ENCODE measurements at places on chromosomes 11 and 22.

- DNase-seq: no peak
Observed at GRCh38 chr11:107683061-107683460, 28.8 kb downstream of the SLN start.

- no peak for DNase-seq
Observed at GRCh38 chr11:130510407-130511006, 62.1 kb downstream of the ADAMTS15 start.

- no peak for DNase-seq
Observed at GRCh38 chr11:10762913-10763421, 11.9 kb downstream of the CTR9 start.

DNA sequence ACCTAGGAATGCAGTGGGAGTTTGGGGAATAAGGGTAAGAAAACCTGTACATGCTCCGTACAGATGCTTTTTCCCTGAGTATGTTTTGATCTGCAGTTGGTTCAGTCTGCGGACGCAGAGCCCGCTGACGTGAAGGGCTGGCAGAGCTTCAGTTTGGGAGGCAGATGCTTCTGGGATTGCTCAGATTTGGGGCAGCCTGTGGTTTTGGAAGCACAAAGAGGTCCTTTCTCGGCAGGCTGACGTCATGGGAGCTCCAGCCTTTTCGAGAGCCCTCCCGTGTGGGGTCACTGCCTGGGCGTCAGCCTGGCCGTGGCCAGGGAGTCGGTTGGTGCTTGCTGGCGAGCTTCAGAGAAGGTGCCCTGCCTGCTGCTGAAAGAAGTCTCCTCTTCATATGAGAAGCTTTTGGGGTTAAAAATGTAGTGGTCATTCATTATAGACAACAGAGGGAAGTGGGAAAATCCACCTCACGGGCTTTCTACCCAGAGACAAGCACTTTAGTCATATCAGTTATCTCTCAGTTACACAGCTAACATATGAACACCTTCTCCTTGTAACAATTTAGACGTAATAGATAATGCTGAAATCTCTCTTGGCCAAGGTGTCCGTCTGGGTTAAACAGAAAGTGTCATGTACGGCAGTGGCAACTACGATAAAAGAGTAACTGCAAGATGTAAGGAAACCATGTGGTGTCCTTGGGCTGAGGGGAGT, 26.8 kb downstream of the TPCN2 start:
- DNase-seq: no peak

DNA sequence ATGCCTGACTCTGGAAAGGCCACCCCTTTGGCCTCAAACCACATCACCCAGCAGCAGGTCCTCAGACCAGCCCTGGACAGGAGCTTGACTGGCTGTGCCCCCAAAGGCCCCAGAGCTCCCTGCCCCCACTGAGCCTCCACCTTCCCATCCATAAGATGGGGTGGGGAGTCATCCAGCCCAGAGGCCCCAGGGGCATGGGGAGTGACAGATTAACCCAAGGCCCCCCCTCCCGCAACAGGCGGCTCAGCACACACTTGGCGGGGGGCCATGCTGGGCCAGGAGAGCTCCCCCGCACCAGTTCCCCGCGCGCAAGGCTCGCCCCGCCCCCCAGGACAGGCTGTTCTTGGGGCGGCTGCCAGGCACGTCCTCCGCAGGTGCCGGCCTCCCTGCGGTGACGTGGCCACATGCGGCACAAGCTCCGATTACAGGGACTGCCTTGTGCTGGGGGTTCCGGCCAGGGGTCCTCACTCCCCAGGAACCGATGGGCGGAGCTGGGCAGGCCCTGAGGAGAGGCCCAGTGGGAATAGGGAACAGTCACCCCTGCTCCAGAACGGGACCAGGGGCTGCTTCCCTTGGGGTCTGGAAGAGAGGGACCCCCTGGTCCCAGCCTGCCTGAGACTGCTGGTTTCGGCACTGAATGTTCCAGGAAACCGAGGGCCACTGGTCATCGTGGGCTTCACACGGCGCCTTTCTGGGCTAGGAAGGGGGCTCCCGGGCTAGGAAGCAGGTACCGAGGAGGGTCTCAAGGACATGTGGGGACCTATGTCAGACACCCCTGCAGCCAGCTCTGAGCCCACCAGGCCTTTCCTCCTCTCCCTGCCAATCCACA, 5.1 kb upstream of the CDKN1C start:
- no peak for DNase-seq

- no peak for DNase-seq
Observed at GRCh38 chr22:35614404-35614803, 2.7 kb downstream of the MB start.

- no peak for DNase-seq
Observed at GRCh38 chr22:44876921-44877320, 124.5 kb downstream of the ARHGAP8 start.

GRCh38 chr11:79393362-79394043, 47.3 kb downstream of the TENM4 start:
- DNase-seq: no peak

DNA sequence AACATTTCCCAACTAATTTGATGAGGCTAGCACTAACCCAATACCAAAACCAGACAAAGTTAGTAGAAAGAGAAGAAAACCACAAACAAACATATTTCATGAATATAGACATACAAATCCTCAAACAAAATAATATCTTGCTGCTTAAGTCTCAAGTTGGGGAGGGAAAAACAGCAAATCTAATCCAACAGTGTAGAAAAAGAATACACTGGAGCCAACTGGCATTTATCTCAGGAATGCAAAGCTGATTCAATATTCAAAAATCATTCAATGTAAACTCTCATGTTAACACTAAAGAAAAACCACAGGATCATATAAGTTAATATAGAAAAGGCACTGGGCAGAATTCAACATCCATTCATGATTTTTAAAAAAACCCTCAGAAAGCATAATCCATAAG, 18.2 kb downstream of the GNB1L start:
- no peak for DNase-seq

DNA sequence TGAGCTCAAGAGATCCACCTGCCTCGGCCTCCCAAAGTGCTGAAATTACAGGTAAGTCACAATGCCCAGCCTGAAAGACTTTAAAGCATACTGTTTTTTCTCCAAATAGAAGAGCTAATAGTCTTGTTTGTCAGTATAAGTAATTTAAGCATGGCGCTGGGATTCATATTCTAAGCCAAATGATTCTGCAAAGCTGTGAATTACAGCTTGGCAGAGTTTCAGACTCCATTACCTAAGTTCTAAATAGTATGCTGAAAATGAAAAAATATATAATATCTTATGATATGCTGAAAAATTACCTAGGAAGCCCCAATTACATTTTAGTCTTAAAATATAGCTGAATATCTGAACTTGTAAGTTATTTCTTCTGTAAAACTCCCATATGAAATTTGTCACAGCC, 39.3 kb downstream of the MRE11 start:
- DNase-seq: no peak

- DNase-seq: no peak
Observed at GRCh38 chr11:29319210-29319609, 697.6 kb downstream of the KCNA4 start.

- no peak for DNase-seq
Observed at GRCh38 chr22:17476838-17477237, 86.5 kb upstream of the SLC25A18 start.

DNA sequence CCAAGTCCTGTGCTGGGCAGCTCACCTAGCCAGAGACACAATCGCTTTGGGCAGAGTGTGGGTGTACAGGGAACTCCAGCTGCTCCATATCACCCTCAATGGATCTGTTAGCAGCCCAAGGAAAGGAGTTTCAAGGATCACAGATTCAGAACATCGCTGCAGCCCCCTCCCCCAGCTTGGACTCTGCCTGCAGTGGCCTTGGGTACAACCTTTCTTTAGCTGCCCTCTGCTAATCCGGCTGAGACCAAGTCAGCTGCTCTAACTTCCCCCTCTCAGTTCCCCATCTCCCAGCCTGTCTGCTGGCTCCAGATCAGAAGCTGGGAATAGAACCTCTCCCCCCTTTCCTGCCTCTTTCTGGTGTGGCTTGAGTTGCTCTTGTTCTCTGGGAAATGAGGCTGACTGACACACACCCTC, 1.3 kb downstream of the TMEM86A start:
- no peak for DNase-seq

GRCh38 chr11:64880240-64881001, 2.0 kb upstream of the EHD1 start:
- no peak for DNase-seq

GRCh38 chr11:1194977-1195681, 27.7 kb upstream of the MUC5B start:
- DNase-seq: no peak

- DNase-seq: no peak
Observed at GRCh38 chr11:132111838-132112237, 741.4 kb downstream of the NTM start.

GRCh38 chr11:87819151-87819550, 356.1 kb downstream of the RAB38 start:
- DNase-seq: no peak

DNA sequence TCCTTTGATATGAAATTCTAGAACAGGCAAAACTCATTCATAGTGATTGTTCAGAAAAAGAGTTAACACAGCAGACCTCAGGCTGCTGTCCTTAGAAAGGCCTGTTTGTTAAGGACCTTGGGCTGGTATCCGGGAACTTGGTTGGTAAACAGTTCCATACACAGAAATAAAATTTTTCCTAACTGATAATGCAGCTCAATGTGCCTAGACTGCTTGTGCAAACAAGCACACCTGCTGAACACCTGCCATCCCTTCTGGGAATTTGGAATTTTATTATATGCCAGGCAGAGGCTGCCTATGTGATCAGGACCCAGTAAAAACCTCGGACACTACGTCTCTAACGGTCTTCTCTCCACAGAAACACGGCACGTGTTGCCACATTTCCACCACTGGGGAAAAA, 11.5 kb downstream of the THAP12 start:
- DNase-seq: no peak

GRCh38 chr11:61963282-61964057, 4.0 kb downstream of the FTH1 start:
- no peak for DNase-seq

DNA sequence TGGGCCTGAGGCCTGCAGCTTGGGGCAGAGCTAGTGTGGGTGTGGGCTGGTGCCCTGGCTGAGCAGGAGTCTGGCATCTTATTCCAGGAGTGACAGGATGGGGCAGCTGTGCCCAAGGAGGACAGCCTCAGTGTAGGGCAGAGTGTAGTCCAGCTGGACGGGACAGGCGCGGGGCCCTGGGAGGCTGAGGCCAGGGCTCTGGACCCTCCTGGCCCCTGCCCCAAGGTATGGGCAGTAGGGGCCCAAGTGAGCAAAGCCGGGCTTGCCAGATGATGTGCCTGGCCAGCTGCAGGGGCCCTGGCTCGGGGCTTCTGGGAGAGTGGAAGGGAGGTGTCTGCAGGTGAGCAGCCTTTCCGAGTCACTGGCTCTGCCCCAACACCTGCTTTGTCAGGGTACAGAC, 1190.9 kb downstream of the BRD1 start:
- DNase-seq: no peak

DNA sequence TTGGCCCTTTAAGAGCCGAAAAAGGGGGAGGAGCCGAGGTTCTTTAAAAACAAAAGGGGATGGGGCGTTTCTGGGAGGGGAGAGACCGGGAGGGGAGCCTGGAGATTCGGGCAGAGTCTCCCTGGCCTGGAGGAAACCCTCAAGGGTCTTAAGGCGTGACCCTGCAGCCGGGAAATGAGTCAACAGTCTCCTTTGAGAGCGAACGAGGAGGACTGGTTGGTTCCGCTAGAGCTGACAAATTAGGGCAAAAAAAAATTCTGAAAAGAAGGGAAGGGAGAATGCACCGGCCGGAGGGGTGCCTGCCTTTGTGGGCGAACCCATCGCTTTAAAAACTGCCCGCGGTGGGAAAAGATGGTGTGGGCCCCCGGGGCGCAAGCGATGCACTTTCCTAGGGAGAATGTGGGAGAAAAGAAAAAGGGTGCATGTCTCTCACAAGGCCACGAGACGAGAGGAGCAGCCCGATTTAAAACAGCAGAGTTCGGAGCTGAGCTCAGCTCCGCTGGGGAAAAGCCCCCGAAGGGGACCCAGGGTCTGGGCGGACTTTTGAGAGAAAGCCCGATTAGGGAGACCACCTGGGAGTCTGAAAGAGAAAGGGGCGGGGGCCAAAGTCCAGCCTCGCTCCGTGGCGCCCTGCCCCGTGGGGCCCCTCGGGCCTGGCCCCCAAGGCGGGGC, 874 bp downstream of the ZFTA start:
- no peak for DNase-seq

DNA sequence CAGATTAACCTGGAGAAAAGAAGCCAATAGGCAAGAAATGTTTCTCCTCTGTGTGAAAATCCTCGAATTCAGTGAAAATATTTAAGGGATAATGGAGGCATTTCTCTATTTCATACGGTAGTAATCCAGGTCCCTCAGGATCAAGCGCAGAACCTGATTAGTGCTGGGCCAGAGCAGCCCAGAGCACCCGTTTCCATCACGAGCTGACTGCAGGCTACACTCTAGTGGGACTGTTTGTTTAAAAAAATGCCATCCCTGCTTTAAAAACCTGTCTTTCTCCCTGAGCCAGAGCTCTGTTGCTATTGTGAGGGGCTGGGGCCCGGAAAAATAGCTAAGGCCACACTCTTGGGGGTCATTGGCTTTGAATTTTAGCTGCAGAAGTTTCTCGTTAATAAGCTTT, 223.2 kb upstream of the E2F8 start:
- no peak for DNase-seq

DNA sequence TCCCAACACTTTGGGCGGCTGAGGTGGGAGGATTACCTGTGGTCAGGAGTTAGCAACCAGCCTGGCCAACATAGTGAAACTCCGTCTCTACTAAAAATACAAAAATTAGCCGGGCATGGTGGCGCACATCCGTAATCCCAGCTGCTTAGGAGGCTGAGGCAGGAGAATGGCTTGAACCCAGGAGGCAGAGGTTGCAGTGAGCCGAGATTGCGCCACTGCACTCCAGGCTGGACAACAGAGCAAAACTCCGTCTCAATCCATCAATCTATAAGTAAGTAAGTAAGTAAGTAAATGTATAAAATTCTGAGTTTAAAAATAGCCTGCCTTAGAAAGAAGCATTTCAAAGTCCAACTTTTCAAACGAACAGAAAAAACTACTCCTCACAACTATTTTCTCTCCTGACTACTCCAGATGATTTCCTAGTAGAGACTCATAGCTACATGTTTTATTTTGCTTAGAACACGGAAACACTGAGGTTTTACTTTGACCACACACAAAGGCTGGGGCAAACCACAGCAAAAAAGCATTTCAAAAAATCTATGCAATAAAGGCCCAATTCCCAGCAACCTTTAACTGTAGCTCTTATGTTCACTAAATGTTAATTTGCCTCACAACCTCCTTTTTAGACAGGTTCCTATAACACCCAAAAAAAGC, 16.3 kb downstream of the SPTY2D1 start:
- no peak for DNase-seq

- DNase-seq: no peak
Observed at GRCh38 chr11:44306052-44306917, 3.7 kb downstream of the ALX4 start.

- no peak for DNase-seq
Observed at GRCh38 chr11:10451426-10452116, 3.5 kb upstream of the AMPD3 start.
